ENCODE measurements at places on chromosomes 11 and 22.

GRCh38 chr11:73749118-73749517 is 11.8 kb downstream of the RAB6A start:
- no peak for DNase-seq

DNA sequence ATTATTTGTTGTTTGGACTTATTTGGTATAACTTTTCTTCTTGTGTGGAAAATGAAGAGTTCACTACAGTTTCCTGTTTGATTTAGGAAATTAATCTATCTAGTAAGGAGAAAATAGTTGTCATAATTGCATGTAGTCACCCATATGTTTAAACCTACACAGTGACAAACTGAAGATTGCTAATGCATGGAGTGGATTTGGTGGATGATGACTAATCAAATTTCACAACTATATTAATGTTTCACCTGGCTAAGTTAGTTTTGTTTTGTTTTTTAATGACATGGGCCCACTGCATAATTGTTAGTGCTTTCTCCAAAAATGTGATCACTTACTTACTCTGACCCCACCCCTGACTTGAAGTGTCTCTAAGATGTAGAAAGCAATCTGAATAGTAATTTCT is 170.6 kb downstream of the DYNC2H1 start:
- DNase-seq: no peak

- DNase-seq: no peak
Measured at GRCh38 chr22:50708474-50708873, 29.5 kb upstream of the ACR start.

DNA sequence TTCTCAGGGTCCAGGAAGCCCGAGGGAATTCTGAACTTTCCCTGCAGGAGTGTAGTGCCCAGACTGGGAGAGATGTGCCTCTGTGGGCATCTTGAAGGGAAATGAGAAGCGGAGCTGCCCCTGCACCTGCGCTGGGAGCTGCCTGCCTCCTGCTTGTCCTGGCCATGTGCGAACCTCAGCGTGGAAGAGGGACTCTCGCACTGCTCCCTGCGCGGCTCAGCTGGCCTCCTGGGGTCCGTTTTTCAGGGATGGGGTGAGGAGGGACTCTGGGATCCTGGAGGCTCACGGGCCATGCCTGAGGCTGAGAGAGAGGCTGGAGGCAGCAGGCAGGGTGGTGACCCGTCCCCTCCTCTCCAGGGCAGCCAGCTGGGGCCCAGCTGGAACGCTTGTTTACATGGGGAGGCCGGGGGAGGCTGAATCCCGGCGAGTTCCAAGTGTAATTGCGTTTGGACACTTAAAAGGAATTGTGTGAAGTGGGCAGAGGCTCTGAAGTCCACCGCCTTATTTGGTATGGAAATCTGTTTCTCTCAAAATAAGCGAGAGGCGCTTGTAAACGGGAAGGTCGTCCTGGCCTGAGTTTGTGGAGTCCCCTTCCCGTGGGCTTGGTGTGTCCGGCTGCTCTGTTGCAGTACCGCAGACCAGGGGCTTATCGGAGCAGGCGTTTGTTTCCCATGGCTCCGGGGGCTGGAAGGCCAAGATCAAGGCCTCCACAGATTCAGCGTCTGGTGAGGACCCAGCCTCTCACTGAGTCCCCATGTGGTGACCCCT is 1.2 kb upstream of the MRGPRF start:
- peak; percentile 87 for DNase-seq

DNA sequence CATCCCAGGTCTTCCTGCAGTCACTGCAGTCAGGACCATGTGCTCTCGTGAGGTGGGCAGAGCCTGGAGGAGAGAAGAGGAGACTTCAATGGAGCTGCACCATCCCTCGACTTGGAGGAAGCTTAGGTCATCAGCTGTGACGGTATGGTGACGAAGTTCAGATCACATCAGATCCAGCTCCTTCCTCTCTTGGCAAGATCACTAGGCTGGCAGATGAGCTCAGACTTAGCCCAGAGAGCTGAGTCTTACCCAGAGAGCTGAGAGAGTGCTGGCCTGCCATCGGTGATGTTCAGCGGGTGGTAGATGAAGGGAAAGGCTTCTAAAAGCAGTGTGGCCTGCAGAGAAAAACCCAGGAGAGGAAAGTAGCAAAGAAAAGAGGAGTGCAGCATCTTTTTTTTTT is 1.8 kb upstream of the SLC15A3 start:
- peak; percentile 55 for DNase-seq

GRCh38 chr11:69110451-69110850 is 45.3 kb upstream of the SMIM38 start:
- no peak for DNase-seq

GRCh38 chr11:126494831-126495230 is 139.3 kb downstream of the ST3GAL4 start:
- DNase-seq: no peak

DNA sequence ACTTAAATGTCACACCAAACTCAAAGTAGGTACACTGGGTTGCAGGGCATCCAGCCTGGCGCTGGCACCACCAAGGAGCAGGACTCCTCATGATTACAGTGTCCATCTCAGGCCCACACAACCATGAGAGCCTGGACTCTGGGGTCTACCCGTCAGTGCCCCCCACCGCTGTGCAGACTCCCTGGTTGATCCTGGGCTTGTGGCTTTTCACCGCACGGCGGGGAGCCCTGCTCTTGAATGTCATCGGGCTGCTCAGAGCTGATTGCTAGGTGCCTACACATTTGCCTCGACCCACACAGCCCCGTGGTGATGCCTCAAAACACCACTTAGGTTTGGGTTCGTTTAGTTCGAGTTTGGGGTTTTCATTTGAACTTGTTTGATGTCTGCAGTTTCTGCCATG is 63.0 kb downstream of the WNT11 start:
- DNase-seq: no peak

- no peak for DNase-seq
Measured at GRCh38 chr11:97149741-97150140, 759.9 kb downstream of the JRKL start.

- no peak for DNase-seq
Measured at GRCh38 chr11:19395050-19395449, 154.3 kb upstream of the E2F8 start.

- DNase-seq: no peak
Measured at GRCh38 chr11:131077340-131077739, 161.1 kb upstream of the SNX19 start.

GRCh38 chr11:9276571-9276970 is 11.4 kb upstream of the DENND5A start:
- DNase-seq: peak; percentile 54

GRCh38 chr11:14612694-14613093 is 30.9 kb upstream of the PDE3B start:
- DNase-seq: no peak

- DNase-seq: no peak
Measured at GRCh38 chr11:94856443-94856842, 88.3 kb downstream of the AMOTL1 start.
